ENCODE measurements at places on chromosomes 1 and 21.

- DNase-seq: no peak
Measured at GRCh38 chr1:155113450-155113980, 14.2 kb upstream of the EFNA1 start.

DNA sequence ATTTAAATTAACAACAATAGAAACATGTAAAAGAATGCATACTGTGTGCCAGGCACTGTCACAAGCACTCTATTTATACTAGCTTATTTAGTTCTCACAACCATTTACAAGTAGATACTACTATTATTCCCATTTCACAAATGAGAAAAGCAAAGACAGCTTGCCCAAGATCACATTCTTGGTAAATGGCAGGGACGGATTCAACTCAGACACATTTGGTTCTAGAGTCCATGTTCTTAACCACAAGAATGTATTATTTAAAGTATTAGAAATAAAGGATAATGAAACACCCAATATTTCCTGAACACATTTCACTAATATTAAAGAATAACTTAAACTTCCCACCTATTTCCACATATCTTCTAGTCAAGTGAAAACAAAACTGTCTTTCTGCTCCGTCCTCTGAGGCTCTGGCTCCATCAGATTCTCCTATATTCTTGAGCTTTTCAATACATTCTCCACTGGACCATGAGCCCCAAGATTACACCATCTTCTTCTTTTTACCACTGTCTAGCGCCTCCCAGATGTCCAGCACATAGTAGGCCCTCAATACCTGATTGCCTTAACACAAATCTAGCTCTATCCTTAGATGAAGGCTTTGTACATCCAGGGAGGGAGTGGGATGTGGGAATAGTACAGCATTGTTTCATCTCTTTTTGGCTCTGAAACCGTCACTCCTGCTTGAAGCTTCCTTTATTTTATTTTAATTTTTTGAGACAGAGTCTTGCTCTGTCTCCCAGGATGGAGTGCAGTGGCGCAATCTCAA lies 29.3 kb downstream of the SOD1 start:
- no peak for DNase-seq

- no peak for DNase-seq
Measured at GRCh38 chr1:217402301-217402700, 228.6 kb downstream of the GPATCH2 start.

- DNase-seq: no peak
Measured at GRCh38 chr1:212610575-212610967, 2.0 kb downstream of the ATF3 start.

DNA sequence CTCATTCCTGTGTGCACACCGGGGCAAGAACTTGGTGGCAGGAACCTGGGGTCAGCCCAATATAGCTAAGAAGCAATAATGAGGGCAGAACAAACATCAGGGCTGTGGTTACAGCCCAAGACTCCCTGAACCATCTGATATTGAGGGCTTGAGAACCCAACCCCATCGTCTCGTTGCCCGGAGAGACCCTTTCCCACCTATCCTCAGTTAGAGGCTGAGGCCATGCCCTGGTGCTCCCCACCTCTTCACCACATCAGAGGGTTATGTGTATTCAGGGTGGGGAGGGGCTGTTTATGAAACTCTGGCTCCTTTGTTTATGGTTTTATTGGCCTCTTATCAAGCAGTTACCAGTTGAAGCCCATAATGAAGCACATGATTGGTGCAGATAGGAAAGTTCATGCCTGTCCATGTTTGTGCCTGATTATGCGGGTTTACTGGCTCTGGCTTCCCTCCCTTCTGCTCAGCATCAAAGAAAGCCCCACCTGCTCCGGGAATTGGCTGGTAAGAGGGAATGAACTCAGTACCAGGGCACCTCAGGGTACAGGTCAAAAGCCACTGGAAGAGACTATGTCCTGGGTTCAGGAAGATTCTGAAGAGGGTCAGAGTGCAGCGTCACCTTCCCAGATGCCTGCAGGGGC lies 14.5 kb downstream of the NUAK2 start:
- DNase-seq: no peak

DNA sequence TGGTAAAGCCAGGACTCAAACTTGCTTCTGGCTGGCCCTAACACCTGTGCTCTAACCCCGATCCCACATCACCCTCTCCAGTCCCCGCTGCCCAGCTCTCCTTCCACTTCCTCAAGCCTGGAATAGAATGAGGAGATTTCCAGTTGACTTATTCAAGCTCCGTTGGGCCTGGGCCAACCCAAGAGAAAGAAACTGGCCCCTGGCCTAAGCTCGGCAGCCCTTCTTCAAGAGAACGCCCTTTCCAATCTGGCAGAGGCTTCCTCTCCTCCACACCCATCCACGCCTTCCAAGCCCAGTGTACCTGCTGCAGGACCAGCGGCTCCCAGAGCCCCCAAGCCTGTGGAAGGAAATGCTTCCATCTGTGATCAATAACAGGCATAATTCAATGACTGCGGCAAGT lies 51.9 kb downstream of the LRRN2 start:
- no peak for DNase-seq

GRCh38 chr1:208141610-208142192 lies 102.5 kb downstream of the PLXNA2 start:
- DNase-seq: no peak

DNA sequence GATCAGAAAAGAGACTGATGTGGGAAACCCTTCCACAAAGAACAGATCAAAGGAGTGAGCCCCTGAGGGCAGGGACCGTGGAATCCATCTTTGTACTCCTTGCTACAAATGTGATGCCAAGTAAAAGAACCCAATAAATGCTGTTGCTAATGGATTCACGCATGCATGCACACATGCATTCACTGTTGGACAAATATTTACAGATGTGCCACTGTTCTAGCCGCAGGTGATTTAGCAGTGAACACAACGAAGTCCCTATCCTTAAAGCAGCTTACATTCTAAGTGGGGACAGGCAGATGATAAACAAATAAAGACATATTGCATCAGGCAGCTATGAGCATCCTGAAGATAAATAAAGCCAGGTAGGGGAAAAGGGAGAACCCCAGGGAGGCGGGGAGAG lies 67.8 kb downstream of the ITPKB start:
- no peak for DNase-seq

- no peak for DNase-seq
Measured at GRCh38 chr1:27952147-27952546, 7.6 kb upstream of the XKR8 start.

- no peak for DNase-seq
Measured at GRCh38 chr1:165842023-165842670, 14.7 kb downstream of the UCK2 start.

DNA sequence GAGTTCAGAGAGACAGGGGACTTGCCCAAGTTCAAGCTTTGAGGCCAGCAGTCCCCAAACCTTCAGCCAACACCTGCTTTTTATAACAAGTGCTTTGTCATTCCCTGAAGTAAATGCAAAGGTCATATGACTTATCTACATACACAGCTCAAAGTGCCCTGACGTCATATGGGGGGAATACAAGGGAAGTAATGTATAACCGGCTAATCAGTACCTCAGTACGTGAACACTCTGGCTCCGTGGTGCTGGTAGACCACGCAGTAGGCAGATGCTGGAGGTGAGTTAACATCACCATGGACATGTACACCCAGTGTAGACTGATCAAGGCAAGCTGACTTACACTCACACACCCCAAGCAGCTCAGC lies 60.0 kb downstream of the BACE2 start:
- no peak for DNase-seq

- DNase-seq: no peak
Measured at GRCh38 chr1:171019971-171020370, 70.7 kb upstream of the FMO3 start.

DNA sequence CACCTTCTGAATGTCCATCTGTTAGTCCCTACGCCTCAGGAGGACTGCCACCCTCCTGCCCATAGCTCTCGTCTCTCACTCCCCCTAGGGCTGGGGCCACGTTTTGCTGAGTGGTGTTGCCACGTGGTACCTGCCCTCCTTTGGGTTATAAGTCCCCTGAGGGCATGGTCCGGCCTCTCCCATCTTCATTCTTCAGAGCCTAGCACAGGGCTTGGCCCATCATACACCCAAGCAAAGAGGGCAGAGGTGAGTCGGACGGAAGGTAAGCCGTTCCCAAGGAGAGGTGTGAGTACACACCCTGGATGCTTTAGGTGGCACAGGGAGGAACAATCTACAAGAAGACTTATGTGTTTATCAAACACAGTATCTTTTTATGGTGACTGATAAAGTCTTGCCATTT lies 10.9 kb downstream of the PADI2 start:
- DNase-seq: no peak

- DNase-seq: no peak
Measured at GRCh38 chr1:244283772-244284171, 167.9 kb downstream of the ADSS2 start.

DNA sequence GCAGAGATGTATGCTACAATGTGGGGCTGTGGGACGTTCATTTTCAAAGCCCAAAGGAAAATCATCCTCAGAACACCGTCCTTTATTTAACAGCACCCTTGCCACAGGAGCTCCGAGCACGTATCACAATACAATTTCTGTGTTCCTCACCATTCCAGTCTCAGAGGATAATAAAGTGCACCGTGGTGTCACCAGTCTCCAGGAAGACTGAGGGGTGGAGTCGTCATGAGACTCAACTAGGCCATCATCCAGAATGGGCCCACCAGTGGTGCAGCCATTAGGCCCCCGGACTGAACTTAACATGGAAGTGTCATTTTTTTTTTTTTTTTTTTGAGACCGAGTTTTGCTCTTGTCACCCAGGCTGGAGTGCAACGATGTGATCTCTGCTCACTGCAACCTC lies 17.2 kb downstream of the SEC16B start:
- DNase-seq: no peak

- DNase-seq: no peak
Measured at GRCh38 chr1:91386109-91386508, 18.5 kb downstream of the HFM1 start.

DNA sequence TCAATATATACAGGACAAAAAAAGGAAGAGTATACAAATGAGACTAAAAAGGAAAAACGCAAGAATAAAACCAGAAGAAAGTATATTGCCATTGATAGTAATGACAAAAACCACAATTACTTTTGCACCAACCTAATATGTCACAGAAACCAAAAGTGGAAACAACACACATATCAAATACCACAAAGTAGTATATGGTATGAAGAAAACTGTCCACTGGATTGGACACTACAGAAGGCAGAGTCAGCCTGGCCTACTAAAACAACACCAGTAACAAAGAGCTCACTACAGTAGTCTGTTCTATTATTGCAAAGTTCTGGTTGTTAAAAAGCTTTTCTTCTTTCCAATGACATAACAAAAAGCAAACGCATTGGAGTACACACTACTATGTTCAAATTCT lies 17.7 kb downstream of the TESK2 start:
- DNase-seq: no peak

- DNase-seq: no peak
Measured at GRCh38 chr1:221630236-221630635, 111.7 kb downstream of the DUSP10 start.

DNA sequence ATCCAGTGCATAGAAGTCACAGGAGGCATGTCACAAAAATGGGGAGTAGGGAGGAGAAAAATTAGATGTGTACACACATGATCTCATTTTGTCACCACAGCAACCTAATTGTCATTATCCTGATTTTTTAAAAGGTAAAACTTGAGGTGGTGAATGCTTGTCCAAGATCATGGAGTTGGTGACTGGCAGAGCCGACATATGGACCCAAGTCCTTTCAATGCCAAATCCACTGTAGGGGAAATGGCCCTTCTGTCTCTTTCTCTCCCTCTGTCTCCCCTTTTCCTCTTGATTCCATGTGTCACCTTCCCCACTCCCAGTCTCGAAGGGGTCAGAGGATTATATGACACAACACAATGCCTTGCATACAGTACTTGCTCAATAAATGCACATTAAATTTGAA lies 65.7 kb upstream of the JUN start:
- DNase-seq: no peak

- no peak for DNase-seq
Measured at GRCh38 chr1:234978397-234979295, 150.0 kb downstream of the TOMM20 start.

- DNase-seq: no peak
Measured at GRCh38 chr1:10685808-10686403, 110.5 kb downstream of the CASZ1 start.

GRCh38 chr1:19489996-19490395 lies 4.7 kb upstream of the CAPZB start:
- DNase-seq: no peak

- DNase-seq: no peak
Measured at GRCh38 chr1:3578433-3578805, 32.9 kb downstream of the MEGF6 start.
